ENCODE measurements at places on chromosomes 1 and 21.

DNA sequence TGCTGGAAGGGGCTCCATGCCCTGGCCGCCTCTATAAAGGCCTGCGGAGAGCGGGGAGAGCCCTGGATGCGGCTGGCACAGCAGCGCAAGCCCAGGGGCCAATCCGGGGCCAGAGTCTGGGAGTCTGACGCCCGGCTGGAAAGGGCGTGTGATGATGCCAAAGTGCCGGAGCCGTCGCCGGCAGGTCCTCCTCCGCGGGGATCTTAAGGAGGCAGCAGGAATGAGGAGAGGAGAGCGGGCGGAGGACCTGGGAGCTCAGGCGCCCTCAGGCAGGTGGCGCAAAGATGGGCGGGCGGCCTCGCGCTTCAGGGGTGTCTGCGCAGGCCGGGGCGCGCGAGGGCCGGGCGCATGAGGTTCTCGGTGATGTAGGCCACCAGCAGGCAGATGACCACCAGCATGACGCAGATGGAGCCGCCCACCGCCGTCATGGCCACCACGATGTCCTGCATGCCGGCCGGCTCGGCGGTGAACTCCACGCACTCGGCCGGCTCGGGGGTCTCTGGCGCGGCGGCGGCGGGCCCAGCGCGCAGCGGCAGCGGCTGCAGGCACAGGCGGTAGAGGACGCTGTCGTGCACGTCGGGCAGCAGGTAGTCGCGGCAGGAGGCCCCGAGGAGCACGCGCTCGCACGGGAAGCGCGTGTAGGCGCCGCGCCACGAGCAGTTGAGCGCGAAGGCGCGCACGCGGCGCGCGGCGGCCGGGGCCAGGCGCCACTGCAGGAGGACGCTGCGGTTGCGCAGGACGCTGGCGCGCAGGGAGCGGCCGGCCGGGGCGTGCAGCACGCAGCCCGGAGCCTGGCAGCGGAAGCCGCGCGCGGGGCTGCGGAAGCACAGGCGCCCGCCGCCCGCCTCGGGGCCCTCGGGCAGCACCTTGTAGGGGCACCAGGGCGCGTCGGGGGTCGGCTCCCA lies 653 bp downstream of the FNDC10 start:
- DNase-seq = no peak

DNA sequence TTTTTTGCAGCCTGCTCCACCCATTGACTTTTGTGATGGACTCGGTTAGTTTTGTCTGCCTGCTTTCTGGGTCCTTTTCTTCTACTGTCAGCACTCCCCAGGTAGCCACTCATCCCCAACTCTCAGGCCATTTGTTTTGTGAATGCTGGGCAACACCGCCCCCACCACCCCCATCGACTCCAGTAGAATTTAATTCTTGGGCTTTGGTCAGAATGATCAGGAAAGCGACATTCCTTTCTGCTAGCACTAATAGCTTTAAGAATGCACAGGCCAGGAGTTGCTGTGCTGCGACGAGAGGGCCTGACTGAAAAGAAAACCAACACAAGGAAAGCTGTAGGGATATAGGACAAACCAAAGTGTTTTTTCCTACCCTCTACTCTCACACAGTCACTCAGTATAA lies 144.4 kb downstream of the CDC7 start:
- no peak for DNase-seq

GRCh38 chr1:47901001-47901575 lies 96.1 kb downstream of the TRABD2B start:
- no peak for DNase-seq

DNA sequence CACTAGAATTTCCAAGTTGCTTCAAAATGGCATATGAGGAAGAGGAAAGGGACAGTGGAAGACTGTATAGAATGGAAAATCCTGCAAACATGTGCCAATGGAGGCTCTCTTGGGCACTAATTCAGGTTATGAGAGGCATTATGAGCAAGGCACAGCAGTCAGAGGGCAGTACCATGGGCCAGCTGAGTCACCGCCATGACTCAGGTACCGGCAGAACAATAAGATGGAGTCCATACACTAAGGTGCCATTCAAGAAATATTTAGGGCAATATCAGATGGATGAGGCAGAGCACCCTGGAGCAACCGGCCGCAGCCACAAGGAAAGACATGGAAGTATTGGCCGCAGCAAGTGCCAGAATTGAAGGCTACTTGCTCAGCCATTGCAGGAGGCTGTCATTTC lies 25.6 kb upstream of the VAV3 start:
- no peak for DNase-seq

GRCh38 chr1:3628445-3628844 lies 3.6 kb downstream of the TPRG1L start:
- no peak for DNase-seq

- no peak for DNase-seq
Measured at GRCh38 chr21:17738176-17738953, 80.8 kb downstream of the C21orf91 start.

GRCh38 chr1:65719391-65719790 lies 73.3 kb upstream of the PDE4B start:
- no peak for DNase-seq

GRCh38 chr1:69702085-69702484 lies 134.4 kb downstream of the LRRC7 start:
- DNase-seq = no peak

- DNase-seq = no peak
Measured at GRCh38 chr1:44405798-44406736, 1.0 kb downstream of the RNF220 start.

- no peak for DNase-seq
Measured at GRCh38 chr1:87556326-87556725, 227.6 kb downstream of the LMO4 start.

- no peak for DNase-seq
Measured at GRCh38 chr1:2575801-2576663, 10.5 kb upstream of the PRXL2B start.

- DNase-seq = no peak
Measured at GRCh38 chr1:8679929-8680663, 137.3 kb downstream of the RERE start.

- DNase-seq = no peak
Measured at GRCh38 chr1:116836099-116836498, 73.6 kb upstream of the PTGFRN start.

DNA sequence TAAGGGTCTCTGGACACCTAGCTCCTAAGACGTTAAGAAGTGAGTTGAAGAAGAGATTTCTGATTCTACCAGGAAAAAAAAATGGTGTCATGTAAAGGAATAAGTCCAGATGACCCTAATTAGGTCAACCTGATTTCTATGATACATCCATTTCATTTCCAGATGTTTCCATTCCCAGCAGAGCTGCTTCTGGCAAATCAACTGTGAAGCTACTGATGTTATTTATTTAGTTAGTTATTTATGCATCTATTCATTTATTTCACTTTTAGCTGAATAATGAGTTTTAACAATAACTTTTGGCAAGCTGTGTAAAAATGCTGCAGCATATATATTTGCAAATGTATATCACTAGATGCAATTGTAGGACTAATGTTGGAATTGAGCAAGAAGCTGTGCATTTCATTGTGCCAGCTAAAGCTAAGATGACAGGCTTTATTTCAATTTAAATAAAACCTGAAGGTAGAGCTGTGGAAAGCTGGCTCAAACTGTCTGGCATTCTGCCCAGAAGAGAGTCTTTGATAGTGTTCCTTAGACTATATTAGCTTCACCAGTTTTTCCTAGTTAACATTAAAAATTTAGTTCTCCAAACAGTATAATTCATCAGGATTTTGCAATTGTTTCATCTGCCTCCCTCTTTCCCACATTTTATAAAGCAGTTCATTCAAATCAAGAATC lies 1164.4 kb upstream of the ADGRL4 start:
- no peak for DNase-seq

- DNase-seq = no peak
Measured at GRCh38 chr1:5198328-5198727, 543.9 kb downstream of the AJAP1 start.

DNA sequence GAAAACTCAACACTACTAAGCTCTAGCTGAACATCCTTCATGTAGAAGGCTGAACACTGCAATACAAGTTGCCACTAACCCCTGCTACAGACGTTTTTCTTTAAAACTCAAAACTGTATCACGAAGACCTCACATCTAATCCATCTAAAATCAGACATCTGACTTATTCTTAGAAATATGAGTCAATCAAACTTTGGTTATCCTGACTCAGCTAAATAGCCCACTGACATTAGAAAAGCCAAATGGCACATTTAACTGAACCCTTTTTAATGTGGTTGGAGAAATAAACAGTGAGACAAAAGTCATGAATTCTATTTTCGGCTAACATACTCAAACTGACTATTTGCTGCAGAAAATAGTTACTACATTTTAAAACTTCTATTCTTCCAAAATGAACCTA lies 35.6 kb downstream of the WLS start:
- no peak for DNase-seq

- DNase-seq = no peak
Measured at GRCh38 chr21:17900990-17901385, 81.8 kb upstream of the C21orf91 start.

GRCh38 chr1:55272994-55273393 lies 57.8 kb upstream of the USP24 start:
- no peak for DNase-seq

GRCh38 chr1:33547576-33547975 lies 75.1 kb downstream of the ZSCAN20 start:
- no peak for DNase-seq

GRCh38 chr1:33454646-33455282 lies 17.7 kb upstream of the ZSCAN20 start:
- no peak for DNase-seq

GRCh38 chr1:7967651-7968050 lies 6.1 kb downstream of the PARK7 start:
- DNase-seq = no peak

GRCh38 chr21:28781602-28782276 lies 210.9 kb downstream of the LTN1 start:
- no peak for DNase-seq

GRCh38 chr1:4308806-4309205 lies 345.6 kb upstream of the AJAP1 start:
- no peak for DNase-seq

DNA sequence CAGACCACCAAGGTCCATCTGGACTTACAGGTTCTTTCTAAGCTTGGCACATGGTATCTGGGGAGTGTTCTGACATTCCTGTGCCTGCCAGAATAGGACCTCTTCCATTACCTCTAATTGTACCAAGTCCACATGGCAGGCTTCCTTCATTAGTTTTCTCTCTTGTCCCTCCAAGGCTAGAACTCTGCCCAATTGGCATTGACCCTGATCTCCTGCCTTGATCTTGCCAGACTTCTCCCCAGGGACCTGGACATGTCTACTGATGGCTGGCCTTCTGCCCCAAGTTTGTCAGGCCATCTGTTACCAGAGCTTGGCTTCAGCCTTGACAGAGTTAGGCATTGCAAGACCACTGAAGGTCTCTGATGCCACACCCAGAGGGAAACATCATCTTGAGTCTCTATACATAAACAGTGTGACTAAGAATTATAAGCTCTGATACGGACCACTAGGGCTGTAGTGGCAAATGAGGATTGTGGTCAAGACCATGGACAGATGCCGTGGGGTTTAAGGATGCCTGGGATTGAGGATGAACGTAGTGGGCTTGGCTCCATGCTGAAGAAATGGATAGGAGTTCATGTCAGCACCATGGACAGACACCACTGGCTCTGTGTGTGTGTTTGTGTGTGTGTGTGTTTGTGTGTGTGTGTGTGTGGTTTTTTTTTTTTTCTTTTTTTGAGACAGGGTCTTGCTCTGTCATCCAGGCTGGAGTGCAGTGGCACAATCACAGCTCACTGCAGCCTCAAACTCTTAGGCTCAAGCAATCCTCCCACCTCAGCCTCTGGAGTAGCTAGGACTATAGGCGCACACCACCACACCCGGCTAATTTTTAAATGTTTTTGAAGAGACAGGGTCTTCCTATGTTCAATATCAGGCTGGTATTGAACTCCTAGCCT lies 19.5 kb upstream of the PSMB2 start:
- no peak for DNase-seq

DNA sequence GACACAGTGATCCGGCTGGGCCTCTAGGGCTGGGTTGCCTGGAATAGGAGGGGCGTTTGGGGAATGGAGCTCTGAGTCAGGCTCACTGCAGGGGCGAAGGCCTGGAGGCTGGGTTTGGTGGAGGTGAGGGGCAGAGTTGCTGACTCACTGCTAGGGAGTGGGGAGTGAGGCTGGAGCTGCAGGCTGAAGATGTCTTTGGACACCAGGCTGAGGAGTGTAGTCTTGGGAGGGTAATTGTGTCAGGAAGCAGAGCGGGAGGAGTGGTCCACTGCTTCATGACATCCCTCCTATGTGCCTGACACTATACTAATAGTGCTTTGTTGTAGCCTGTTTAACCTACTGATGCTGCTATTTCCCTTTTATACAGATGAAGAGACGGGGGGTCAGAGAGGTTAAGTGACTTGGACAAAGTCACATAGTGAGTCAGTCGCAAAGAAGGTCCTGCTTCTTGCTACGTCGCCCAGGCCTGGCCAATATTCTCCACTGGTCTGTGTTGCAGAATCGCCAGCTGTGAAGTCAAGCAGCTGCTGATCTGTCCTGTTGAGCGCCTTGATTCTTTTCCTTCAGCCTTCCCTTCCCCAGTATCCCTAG lies 13.6 kb downstream of the ACTL8 start:
- no peak for DNase-seq

DNA sequence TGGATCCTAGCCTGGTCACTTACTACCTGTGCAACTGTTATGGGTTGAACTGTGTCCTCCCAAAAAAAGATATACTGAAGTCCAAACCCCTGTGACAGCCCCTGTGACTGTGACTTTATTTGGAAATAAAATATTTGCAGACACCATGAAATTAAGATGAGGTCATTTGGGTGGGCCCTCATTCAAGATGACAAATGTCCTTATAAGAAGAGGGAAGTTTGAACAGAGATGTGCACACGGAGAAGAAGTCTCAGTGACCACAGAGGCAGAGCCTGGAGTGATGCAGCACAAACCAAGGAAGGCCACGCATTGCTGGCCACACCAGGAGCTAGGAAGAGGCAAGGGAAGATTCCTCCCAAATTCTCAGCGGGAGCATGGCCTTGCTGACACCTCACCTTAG lies 249.7 kb upstream of the RUNX1 start:
- no peak for DNase-seq

DNA sequence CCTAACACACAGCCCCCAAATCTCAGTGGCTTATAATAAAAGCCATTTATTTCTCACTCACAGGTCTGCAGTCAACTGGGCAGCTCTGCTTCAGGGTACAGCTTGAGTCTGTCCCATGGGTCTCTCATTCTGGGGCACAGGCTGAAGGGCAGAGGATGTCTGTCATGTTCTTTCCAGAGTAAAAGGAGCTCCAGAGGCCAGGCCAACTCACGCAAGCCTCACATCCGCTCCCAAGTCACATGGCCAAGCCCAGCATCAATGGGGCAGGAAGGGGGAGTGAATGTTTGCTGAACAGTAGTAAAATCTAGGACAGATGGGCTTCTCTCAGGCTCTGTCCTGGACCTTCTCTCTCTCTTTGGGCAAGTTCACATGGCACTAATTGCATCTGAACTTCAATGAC lies 7.1 kb upstream of the SSBP3 start:
- DNase-seq = no peak

DNA sequence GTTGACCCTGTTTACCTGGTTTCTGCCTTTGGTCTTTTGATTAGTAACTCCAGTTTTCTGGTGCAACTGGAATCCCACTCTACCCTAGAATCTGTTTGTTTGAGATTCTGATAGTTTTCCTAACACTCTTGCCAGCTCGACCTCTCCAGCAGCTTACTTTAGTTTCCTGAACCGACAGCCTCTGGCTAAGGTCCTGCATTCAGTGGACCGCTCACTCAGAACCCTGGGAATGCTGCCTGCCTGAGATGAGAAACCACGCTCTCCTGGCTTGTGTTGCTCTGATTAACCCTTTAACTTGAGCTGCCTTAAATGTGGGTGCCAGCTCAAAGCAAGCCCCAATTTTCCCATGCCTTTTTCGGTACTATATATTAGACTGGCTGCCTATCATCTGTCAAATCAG lies 45.3 kb upstream of the SIPA1L2 start:
- DNase-seq = no peak

Data from stimulated activated CD4-positive, alpha-beta T cell treated with anti-CD3 and anti-CD28 coated beads, TNF-alpha, amount 100 ng/mL, for 1 hour (primary cell).